ENCODE measurements at places on chromosomes 13 and 19.

DNA sequence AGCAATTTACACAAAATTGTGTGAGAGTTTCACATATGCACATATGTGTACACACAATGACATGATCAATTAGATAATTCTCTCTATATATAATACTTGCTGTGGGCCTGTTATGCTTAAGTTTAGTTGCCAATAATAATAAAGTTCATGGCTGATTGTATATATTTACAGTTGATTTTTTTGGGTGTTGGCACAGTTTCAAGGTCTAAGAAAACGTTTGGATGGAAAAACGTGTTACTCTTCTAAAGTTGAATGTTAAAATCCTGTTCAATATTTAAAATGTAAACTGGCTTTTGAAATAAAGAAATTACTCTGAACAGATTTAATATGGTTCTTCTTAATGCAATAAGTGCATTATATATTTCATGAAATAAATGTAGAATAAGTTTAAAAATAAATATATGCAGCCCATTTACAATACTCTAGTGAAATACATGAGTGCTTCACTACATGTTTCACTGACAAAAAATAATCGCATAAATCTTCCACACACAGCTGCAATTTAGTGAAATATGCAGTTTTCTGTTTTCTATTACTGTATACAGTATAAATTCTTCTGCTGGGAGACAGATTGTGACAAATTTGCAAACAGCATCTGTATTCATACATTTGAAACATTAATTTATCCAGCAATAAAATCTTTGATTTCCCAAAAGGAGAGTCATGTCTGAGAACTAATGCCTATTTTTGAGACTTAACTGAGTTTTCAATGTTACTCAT lies 586.9 kb upstream of the KLHL1 start:
- H3K27ac ChIP-seq = no peak overlapping the region
- no peaks in the 10 kb centered on the region for H3K36me3 ChIP-seq
- no peak overlapping the region for H3K4me3 ChIP-seq
- H3K27me3 ChIP-seq = no peaks in the 10 kb centered on the region
- DNase-seq = no peak
- no peaks in the 10 kb centered on the region for H3K4me1 ChIP-seq

DNA sequence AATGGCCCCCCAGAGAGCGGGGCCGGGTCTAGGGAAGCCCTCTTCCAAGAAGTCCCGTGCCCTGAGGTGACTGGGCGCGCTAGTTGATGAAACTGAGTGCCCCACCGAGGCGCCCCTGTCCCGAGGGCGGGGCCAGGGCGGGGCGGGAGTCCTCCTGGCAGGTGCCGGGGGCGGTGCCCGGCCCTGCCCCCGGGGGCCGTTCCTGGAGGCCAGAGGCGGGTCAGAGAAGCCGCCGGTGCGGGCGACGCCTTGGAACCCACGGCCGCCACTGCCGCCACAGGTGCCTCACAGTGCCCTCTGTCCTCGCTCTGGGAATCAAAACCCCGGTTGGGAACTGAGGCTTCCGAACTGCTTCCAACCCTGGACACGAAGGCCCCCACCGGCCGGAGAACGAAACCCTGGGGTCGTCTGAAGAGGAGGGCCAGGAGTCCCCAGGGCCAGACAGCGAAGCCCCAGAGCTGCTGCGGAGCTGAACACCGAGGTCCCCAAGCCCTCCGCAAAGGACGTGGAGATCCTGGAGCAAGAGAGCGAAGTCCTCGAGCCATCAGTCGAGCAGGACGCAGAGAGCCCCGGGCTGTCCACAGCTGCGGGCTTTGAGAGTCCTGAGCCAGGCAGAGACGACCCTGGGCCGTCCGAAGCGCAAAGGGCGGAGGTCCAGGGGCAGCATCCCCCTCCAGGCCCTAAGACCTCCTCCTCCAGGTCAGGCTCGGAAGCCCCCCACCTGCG lies at the start of gene MISP3:
MISP3 (plus strand) TSS at position 252 of the 726 bp plus-strand sequence. CDS start 524 bp downstream, outside the sequence.
- no peaks in the 10 kb centered on the region for H3K36me3 ChIP-seq
- H3K27me3 ChIP-seq = peaks cover 17% of the 10 kb centered on the region
- no peak within 1 kb of the TSS for H3K27ac ChIP-seq
- H3K4me1 ChIP-seq = peaks cover 4% of the 10 kb centered on the region

GRCh38 chr13:87798536-87798935 lies 127.4 kb downstream of the SLITRK5 start:
- H3K27me3 ChIP-seq = no peaks in the 10 kb centered on the region
- H3K4me3 ChIP-seq = no peak overlapping the region
- H3K4me1 ChIP-seq = no peaks in the 10 kb centered on the region
- DNase-seq = no peak
- H3K27ac ChIP-seq = no peak overlapping the region

GRCh38 chr19:52786078-52786463 lies 520 bp downstream of the ZNF600 start:
- peak overlapping the region; percentile 89 for H3K4me3 ChIP-seq
- H3K36me3 ChIP-seq = no peaks in the 10 kb centered on the region
- no peak overlapping the region for H3K27ac ChIP-seq
- no peaks in the 10 kb centered on the region for H3K4me1 ChIP-seq
- H3K27me3 ChIP-seq = no peaks in the 10 kb centered on the region
- no peak for DNase-seq

- no peak overlapping the region for H3K4me3 ChIP-seq
- no peaks in the 10 kb centered on the region for H3K36me3 ChIP-seq
- DNase-seq = no peak
Measured at GRCh38 chr13:36891752-36892151, 28.3 kb downstream of the SMAD9 start.

DNA sequence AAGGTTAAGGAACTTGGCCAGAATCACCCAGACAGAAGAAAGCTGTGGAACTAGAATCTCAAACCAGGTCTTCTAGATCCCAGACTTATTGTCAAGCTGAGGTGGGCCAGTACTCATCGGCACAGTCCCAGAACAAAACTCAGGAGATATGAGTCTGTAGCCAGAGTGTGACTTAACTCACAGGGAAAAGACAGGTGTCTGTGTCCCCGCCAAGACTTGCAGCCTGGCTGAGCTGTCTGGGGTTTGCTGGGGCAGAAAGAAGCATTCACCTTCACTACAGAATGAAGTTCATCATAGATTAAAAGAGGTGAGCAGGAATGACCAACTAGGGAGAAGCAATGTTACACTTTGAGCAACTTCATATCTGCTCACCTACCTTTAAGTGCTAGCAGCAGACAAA lies 257.2 kb downstream of the FOXO1 start:
- no peak overlapping the region for H3K4me3 ChIP-seq
- no peaks in the 10 kb centered on the region for H3K36me3 ChIP-seq
- H3K27ac ChIP-seq = no peak overlapping the region
- no peaks in the 10 kb centered on the region for H3K4me1 ChIP-seq

DNA sequence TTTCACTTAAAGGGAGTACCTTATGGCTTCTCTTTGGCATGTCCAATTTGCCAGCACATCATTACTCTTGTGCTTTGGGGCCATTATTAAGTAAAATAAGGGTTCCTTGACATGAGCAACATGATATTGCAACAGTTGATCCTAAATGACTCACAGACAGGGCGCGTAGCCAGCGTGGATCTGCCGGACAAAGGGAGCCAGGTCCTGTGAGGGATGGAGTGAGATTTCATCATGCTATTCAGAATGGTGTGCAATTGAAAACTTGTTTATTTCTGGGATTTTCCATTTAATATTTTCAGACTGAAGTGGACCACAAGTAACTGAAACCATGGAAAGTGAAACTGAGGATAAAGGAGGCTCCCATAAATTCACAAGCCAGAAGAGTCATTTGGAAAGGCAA lies 48.6 kb upstream of the WASF3 start:
- no peaks in the 10 kb centered on the region for H3K36me3 ChIP-seq
- H3K27ac ChIP-seq = no peak overlapping the region
- H3K4me1 ChIP-seq = no peaks in the 10 kb centered on the region

DNA sequence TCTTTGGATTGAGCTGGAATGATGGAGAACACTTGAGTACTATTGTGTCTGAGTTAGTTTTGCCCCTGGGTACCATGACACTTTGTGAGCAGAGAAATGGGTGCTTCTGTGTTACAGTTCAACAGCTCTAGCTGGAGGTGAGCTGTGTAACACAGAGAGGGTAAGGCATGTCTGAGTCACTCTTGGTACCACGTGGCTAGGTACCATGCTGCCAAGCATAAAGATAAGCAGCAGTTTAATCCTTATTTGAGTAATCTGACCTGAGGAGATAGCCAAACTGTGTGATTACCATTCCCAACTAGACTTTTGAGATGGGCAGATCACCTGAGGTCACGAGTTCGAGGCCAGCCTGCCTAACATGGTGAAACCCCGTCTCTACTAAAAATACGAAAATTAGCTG lies 122.0 kb downstream of the OLFM4 start:
- no peaks in the 10 kb centered on the region for H3K4me1 ChIP-seq
- no peak overlapping the region for H3K27ac ChIP-seq
- no peak for DNase-seq
- no peaks in the 10 kb centered on the region for H3K27me3 ChIP-seq
- H3K4me3 ChIP-seq = no peak overlapping the region

GRCh38 chr19:40365613-40366401 lies 17.3 kb downstream of the PLD3 start:
- H3K27me3 ChIP-seq = no peaks in the 10 kb centered on the region
- 0 out of 2 replicates have a peak, but pooled peaks cover 3% of the 10 kb centered on the region for H3K4me1 ChIP-seq
- no peak overlapping the region for H3K27ac ChIP-seq
- peaks cover 5% of the 10 kb centered on the region for H3K36me3 ChIP-seq

- no peaks in the 10 kb centered on the region for H3K36me3 ChIP-seq
- peaks cover 1% of the 10 kb centered on the region for H3K4me1 ChIP-seq
- H3K4me3 ChIP-seq = no peak overlapping the region
- H3K27me3 ChIP-seq = no peaks in the 10 kb centered on the region
Measured at GRCh38 chr13:112234131-112234875, 141.9 kb upstream of the SPACA7 start.

GRCh38 chr13:30872685-30873461 lies 33.2 kb upstream of the MEDAG start:
- peaks cover 10% of the 10 kb centered on the region for H3K4me1 ChIP-seq
- no peak overlapping the region for H3K27ac ChIP-seq
- no peak for DNase-seq
- no peak overlapping the region for H3K4me3 ChIP-seq

GRCh38 chr13:95457294-95457693 lies 95.2 kb upstream of the CLDN10 start:
- H3K27me3 ChIP-seq = no peaks in the 10 kb centered on the region

GRCh38 chr19:5696196-5697021 lies 6.3 kb downstream of the RPL36 start:
- H3K4me1 ChIP-seq = no peaks in the 10 kb centered on the region
- no peak overlapping the region for H3K4me3 ChIP-seq
- peaks cover 65% of the 10 kb centered on the region for H3K36me3 ChIP-seq
- DNase-seq = no peak
- no peaks in the 10 kb centered on the region for H3K27me3 ChIP-seq

- H3K27ac ChIP-seq = no peak overlapping the region
- H3K36me3 ChIP-seq = no peaks in the 10 kb centered on the region
- no peaks in the 10 kb centered on the region for H3K27me3 ChIP-seq
- DNase-seq = no peak
Measured at GRCh38 chr19:50994129-50994528, 7.3 kb downstream of the KLK8 start.

GRCh38 chr13:86174622-86175021 lies 375.4 kb upstream of the SLITRK6 start:
- H3K27me3 ChIP-seq = no peaks in the 10 kb centered on the region
- H3K27ac ChIP-seq = no peak overlapping the region
- no peaks in the 10 kb centered on the region for H3K4me1 ChIP-seq
- DNase-seq = no peak

GRCh38 chr13:79231887-79232286 lies 174.2 kb downstream of the RBM26 start:
- H3K27ac ChIP-seq = no peak overlapping the region
- no peaks in the 10 kb centered on the region for H3K36me3 ChIP-seq
- no peaks in the 10 kb centered on the region for H3K4me1 ChIP-seq
- H3K4me3 ChIP-seq = no peak overlapping the region
- H3K27me3 ChIP-seq = no peaks in the 10 kb centered on the region

DNA sequence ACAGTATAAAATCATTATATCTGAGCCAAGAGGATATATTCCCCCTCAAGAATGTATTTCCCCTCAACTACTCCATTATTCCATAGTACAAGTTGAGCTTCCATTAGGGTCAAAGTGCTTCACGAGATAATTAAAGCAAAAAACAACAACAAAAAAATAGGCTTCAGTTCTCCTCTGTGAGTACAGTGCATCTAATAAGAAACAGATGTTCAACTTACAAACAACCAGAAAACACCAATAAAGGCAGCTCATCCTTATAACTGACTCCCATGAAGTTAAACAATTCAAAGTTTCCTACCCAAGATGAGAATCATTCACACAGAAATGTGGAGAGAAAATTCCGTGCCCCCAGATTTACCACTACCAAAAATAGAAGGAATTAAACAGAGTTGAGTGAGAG lies 854.4 kb downstream of the PCDH9 start:
- no peak overlapping the region for H3K27ac ChIP-seq
- H3K4me3 ChIP-seq = no peak overlapping the region
- no peaks in the 10 kb centered on the region for H3K4me1 ChIP-seq
- H3K36me3 ChIP-seq = no peaks in the 10 kb centered on the region
- DNase-seq = no peak
- no peaks in the 10 kb centered on the region for H3K27me3 ChIP-seq

GRCh38 chr19:30064771-30065494 lies 122.9 kb downstream of the URI1 start:
- H3K36me3 ChIP-seq = no peaks in the 10 kb centered on the region
- H3K4me3 ChIP-seq = no peak overlapping the region
- H3K27me3 ChIP-seq = no peaks in the 10 kb centered on the region
- no peak for DNase-seq
- H3K27ac ChIP-seq = no peak overlapping the region

DNA sequence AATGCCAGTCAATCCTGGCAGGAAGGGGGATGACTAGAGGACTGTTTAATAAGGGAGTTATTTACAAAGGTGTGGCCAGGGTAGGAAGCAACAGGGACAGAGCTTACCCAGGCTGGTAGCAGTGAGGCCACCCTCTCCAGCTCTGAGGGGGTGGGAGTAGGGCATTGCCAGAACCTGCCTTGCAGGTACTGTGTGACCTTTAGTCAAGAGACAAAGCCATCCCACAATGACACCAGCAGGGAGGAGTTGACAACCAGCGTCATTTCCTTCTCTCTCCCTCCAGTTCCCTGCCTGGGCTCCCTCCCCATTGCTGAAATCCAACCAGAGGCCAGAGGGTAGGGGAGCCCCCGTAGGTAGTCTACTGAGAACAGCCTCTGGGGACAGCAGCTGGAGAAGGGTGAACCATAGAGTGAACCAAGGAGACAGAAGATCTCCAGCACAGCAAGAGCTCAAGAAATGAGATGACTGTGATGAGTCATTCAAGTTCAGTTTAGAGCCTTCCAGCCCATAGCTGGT lies 33.3 kb upstream of the SPATA13 start:
- H3K36me3 ChIP-seq = no peaks in the 10 kb centered on the region
- H3K27ac ChIP-seq = no peak overlapping the region
- no peak for DNase-seq
- H3K27me3 ChIP-seq = no peaks in the 10 kb centered on the region
- no peaks in the 10 kb centered on the region for H3K4me1 ChIP-seq

GRCh38 chr19:54478677-54479266 lies 5.7 kb upstream of the CDC42EP5 start:
- H3K36me3 ChIP-seq = no peaks in the 10 kb centered on the region
- H3K27me3 ChIP-seq = no peaks in the 10 kb centered on the region
- no peaks in the 10 kb centered on the region for H3K4me1 ChIP-seq
- peak; percentile 72 for DNase-seq
- H3K27ac ChIP-seq = no peak overlapping the region

GRCh38 chr19:311813-312261 lies 20.6 kb upstream of the PLPP2 start:
- H3K27ac ChIP-seq = no peak overlapping the region
- DNase-seq = no peak
- H3K4me1 ChIP-seq = no peaks in the 10 kb centered on the region
- H3K4me3 ChIP-seq = no peak overlapping the region
- peaks cover 35% of the 10 kb centered on the region for H3K36me3 ChIP-seq
